ENCODE measurements at places on chromosomes 16 and 17.

DNA sequence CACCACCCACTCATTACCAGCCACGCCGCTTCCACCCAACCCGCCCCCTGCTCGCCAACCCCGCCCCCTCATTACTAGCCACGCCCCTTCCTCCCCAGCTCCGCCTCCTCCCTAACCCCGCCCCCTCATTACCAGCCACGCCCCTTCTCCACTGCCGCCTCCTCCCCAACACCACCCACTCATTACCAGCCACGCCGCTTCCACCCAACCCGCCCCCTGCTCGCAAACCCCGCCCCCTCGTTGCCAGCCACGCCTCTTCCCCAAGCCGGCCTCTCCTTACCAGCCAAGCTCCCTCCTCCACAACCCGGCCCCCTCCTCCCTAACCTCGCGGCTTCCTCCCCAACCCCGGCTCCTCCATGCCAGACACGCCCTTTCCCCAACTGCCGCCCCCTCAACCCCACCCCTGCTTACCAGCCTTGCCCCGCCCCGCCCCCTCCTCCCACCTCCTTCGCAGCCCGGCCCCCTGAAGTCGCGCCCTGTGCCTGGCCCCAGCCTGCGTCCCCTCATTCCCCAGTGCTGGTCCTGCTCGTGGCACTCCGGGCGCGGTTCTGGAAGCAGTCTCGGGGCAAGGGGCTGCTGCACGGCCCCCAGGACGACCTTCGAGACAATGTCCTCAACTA is 7.3 kb downstream of the SLC22A31 start:
- no peak for DNase-seq

DNA sequence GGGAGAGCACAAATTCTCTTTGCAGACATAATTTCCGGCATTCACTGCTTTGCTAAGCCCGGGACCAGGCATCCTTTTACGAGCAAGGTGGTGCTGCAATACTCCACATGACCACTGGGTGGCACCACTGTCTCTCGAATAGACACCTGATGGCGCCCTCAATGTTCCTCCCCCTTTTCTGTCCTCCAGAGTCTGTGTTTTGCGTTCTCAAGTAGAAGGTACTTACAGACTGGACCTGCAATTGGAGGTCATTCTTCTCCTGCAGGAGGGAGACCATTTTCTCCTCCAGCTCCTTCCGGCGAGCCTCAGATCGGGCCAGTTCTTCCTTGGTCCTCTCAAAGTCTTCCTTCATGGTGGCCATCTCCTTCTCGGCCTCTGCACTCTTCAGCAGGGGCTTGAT is 45.2 kb downstream of the MYH13 start:
- DNase-seq: peak; percentile 55

DNA sequence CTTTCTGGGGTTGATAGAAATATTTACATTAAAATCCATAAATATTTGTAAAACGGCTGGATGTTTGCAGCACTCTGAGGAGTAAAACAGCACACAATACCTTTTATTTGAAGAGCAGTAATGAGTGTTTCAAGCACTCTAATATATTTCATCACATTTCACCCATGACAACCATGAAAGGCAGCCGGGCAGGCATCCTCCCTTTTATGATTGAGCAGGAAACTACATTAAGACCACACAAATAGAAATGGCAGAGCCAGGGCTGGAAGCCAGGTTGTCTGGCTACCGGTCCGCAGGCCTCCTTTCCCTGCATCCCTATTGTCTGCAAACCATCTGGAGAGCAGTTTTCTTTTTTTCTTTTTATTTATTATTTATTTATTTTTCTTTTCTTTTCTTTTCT is 23.1 kb upstream of the GPRC5C start:
- no peak for DNase-seq

DNA sequence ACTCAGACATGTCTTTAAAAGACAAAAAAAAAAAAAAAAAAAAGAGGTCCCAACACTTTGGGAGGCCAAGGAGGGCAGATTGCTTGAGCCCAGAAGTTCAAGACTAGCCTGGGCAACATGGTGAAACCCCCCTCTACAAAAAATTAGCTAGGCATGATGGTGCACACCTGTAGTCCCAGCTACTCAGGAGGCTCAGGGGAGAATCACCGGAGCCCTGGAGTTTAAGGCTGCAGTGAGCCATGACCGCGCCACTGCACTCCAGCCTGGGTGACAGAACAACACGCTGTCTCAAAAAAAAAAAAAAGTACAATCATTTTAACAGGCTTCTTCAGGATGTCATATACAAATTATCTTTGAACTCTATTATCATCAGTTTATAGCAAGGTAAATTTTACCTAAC is 22.0 kb downstream of the C16orf87 start:
- DNase-seq: no peak

- no peak for DNase-seq
Observed at GRCh38 chr16:66107661-66108060, 258.8 kb upstream of the CDH5 start.

- no peak for DNase-seq
Observed at GRCh38 chr17:9217151-9218056, 196.1 kb downstream of the NTN1 start.

GRCh38 chr16:46787909-46788308 is 39.8 kb upstream of the MYLK3 start:
- no peak for DNase-seq

DNA sequence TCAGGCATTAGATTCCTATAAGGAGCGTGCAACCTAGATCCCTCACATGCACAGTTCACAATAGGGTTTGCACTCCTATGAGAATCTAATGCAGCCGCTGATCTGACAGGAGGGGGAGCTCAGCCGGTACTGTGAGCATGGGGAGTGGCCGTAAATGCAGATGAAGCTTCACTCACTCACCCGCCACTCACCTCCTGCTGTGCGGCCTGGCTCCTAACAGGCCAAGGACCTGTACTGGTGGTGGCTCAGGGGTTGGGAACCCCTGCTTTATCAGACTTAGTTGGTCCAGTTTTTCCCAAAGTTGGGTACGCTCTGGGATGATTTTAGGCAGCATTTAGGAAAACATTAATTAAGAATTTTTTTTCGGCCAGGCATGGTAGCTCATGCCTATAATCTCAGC is 103.8 kb downstream of the MARF1 start:
- no peak for DNase-seq

DNA sequence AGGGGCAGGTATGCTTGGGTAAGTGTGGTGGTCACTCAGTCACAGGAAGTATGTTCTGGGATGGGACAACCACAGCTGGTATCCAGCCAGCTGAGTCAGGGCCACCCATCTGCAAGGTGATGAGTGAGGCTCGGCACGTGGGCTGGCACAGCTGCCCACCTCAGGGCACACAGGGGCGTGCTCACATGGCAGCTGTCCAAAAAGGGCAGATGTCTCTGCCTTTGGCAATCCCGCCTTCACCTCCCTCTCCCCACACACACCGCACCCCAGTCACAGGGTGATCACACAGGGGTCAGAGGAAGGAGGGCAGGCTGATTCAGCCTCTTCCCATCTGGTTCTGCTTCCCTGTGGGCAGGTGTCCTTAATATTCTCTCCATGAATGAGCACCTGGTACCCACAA is 85.9 kb upstream of the TOB1 start:
- DNase-seq: no peak

GRCh38 chr16:74888888-74889287 is 96.0 kb downstream of the WDR59 start:
- DNase-seq: no peak

DNA sequence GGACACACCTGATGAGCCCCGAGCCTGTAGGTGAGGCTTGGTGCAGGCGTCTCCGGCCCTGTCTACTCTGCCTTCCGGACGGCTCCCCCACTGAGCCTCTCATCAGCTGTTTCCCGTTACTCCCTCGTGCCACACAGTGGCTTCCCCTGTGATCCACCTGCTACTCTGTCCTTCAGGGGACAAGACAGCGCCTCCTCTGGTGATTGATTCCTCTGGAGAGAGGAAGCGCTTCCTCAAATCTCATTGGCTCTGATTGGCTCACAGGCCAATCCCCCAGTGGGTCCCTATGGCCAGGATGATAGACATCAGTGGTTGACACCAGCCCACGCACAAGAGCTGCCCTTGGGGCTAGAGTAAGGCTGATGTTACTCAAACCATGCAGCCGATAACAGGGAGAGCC is 24.0 kb downstream of the RNF213 start:
- DNase-seq: no peak

- no peak for DNase-seq
Observed at GRCh38 chr16:75789237-75789636, 62.9 kb upstream of the CPHXL start.

DNA sequence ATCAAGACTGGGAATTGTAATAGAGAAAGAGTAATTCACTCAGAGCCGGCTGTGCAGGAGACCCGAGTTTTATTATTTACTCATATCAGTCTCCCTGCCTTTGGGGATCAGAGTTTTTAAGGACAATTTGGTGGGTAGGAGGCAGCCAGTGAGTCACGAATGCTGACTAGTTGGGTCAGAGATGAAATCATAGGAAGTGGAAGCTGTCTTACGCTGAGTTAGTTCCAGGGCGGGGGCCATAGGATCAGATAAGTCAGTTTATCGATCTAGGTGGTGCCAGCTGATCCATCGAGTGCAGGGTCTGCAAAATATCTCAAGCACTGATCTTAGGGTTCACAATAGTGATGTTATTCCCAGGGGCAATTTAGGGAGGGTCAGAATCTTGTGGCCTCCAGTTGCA is 20.2 kb upstream of the GUCY2D start:
- DNase-seq: no peak

DNA sequence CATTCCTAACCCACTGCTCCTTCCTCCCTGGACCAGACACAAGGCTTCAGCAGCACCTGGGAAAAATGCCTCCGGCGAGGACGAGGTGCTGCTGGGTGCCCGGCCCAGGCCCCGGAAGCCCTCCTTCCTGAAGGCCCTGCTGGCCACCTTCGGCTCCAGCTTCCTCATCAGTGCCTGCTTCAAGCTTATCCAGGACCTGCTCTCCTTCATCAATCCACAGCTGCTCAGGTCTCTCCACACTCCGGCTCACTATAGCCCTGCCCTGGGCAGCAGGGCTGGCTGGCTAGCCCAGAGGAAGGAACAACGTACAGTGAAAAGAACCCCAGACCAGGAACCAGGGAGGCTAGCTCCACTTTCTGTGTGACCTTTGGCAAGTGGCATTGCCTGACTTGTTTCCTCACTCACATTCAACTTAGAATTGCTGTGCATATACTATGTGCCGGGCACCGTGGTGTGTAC is 26.2 kb downstream of the ABCC3 start:
- no peak for DNase-seq

- no peak for DNase-seq
Observed at GRCh38 chr16:11744075-11744470, 1.4 kb upstream of the TXNDC11 start.

DNA sequence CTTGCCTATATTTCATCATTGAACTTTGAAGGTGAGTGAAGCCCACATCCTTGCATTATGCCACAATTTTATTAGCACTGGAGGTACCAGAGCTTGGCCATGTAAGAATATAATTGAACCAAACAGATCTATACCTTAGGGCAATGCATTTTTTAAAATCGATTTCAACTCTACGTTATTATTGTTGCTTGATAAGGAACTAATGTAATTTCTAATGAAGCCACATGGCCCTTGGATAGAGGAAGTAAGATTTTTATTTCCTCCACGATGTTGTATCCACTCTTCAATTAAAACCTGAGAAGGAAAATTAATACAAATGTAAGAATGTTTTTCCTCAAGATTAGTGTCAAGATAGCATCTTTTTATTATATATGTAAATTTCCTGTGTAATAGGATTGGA is 370.0 kb upstream of the EEF2KMT start:
- DNase-seq: no peak

GRCh38 chr16:56836410-56837230 is 28.4 kb upstream of the SLC12A3 start:
- no peak for DNase-seq

GRCh38 chr16:58733248-58733670 is 857 bp downstream of the GOT2 start:
- DNase-seq: no peak

DNA sequence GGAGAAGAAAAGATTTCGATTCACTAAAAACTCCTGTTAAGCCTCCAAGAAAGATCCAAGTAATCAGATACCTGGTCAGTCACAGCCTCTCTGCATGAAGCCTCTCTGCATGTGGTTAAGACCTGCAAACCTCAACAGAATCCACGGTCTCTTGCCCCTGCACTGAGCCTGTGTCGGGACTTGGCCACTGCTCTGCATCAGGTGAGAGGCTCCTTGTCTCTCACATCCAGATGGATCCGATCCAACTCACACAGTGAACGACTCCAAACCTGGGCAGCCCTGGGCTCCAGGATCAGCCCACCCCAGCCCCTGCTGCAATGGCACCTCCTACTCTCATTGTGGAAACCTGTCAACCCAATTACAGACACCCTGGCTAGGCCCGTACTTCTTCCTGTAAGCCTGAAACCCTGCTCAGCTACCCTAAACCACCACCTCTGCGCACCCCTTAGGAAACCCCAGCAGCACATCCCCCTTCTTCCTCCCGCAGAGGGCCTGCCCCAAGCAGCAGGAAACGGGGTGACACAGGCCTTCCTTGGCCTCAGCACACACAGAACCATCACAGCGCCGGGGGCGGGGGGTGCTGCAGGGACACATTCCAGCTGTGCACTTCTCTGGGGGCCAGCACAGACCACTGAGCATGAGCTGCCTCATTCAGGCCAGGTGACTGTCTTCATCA is 129.5 kb downstream of the ANKRD11 start:
- peak; percentile 52 for DNase-seq

GRCh38 chr16:89549007-89549700 is 11.3 kb upstream of the RPL13 start:
- DNase-seq: no peak

GRCh38 chr17:80855948-80856862 is 135.4 kb upstream of the CHMP6 start:
- peak; percentile 58 for DNase-seq

- DNase-seq: no peak
Observed at GRCh38 chr17:79838522-79839274, 542 bp downstream of the CBX4 start.

- no peak for DNase-seq
Observed at GRCh38 chr17:78828470-78829185, 12.0 kb downstream of the USP36 start.
